ENCODE measurements at places on chromosomes 1 and 21.

- DNase-seq, result no peak
Observed at GRCh38 chr1:78536427-78536826, 45.7 kb downstream of the PTGFR start.

GRCh38 chr1:33791251-33791650 lies 72.6 kb upstream of the HMGB4 start:
- no peak for DNase-seq

DNA sequence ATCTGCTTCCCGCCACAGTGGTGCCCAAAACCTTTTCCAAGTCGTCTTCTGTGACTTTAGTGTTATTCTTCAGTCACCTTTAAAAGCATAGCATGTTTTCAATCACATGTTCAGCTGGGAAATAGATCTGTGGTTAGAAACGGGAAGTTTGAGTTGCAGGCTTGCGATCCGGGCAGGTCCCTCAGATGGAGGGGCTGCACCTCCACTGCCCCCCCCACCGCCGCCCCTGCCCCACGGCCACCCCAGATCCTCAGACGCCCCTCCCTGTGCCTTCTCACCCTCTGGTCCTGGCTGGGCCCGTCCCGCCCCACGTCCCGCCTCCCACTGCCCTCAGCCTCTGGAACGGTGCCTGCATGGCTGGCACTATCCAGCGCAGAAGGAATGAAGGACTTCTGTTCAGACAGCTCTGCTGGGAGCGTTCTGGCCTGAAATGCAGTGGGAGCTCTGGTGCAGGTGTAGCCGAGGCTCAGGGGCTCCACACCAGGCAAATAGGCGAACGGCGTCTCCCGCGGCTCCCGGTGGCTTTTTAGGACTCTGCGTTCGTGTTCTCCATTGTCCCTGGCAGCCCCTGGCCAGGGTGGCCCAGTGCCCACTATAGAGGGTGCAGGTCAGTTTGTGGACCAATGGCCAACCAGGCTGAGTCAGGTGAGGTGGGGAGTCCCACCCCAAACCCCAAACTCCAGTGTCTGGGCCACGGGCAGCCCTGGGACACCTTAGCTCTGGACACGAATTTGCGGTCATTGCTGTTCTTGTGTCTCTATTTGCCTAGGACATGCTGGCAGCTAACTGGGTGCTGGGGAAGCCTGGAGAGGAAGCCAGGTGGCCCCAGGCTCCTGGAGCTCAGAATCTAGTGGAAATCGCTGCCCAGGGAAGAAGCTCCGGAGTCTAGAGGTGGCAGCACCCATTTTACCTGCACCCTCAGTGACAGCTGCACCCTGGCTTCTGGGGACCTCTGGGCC lies 67.1 kb downstream of the FAAP20 start:
- DNase-seq, result no peak

- no peak for DNase-seq
Observed at GRCh38 chr1:101237229-101237837, 514 bp downstream of the S1PR1 start.

DNA sequence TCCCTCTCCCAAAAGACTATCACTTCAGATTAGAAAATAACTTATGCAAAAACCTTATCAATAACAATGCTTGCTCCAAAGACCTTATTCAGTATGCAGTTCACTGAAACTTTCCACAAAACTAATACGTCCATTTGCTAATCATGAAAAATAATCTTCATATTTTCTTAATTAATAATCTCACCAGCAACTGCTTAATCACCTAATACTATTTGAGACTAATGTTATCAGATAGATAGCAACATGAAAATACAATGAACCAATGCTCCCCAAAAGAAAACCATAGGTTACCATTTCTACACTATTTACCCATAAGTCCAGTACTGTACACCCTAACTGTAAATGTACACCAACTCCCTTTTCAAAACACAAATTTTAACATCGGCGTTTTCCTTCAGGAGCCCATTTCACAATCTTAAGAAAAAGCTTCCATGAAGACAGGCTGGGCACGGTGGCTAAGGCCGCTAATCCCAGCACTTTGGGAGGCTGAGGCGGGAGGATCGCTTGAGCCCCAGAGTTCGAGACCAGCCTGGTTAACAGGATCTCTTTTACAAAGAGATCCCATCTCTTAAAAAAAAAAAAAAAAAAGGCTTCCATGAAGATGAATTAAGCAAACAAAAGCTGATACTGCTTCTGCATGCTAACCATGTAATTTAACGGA lies 1.7 kb downstream of the GNB1 start:
- DNase-seq, result no peak

GRCh38 chr1:163439471-163439870 lies 117.7 kb downstream of the NUF2 start:
- DNase-seq, result no peak

DNA sequence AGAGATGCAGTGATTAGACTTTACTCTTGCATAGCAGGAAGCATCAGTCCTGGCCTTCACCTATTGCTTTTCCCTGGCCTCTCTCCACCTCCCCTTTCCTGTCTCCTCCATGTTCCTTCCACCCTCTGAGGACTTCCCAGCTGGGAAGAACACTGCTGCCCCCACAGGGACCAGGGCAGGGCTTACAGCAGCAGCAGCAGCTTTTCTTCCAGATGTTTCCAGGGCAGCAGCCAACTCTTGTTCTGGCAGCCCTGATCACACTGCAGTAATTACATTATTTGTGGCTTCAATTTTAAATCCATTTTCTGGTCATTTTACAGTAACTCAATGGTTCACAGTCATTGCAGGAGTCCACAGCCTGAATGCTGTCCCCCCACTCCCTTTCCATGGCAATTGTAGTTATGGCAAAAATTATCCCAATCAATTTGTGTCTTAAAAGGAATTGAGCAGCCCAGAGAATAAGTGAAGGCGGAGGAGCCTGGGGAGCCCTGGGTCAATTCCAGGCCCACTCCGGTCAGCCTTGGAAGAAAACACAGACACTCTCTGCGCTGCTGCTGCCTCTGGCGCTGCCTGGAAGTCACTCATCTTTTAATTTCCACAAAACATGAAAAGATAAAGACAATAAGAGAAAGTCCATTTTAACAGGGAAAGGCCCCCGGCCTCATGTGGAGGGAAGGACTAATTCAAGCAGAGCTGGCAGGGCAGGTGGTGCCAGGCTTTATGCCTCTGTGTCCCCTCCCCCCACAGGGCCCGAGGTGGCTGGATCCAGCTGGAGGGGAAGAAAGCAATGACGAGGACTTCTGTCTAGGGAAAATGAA lies 148.6 kb downstream of the GRIK3 start:
- DNase-seq, result no peak

- DNase-seq, result no peak
Observed at GRCh38 chr1:72100771-72101170, 181.6 kb downstream of the NEGR1 start.

- no peak for DNase-seq
Observed at GRCh38 chr1:11355559-11356475, 82.8 kb downstream of the UBIAD1 start.

DNA sequence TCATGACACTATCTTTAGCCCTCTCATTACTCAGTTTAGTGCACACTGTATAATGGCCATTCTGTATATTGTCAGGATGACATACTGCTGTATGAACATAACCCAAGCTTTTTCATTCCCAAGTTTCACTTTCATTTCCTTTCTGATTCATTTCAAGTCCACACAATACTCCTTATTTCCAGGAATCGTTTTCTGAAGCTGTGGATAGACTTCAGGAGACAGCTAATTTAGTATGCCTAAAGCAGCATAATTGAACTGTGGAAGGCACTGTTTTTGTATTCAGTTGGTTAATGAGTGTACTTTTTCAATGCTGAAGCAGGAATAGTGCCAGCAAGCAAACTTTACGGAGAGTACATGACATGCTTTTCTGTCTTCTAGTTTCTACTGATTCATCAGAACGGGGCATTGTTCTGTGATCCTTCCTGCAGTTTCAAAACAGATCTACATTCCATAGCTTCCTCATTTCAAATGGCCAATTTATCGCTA lies 578.5 kb upstream of the ZP4 start:
- no peak for DNase-seq

GRCh38 chr1:209095627-209096595 lies 487.6 kb upstream of the CAMK1G start:
- DNase-seq, result no peak

DNA sequence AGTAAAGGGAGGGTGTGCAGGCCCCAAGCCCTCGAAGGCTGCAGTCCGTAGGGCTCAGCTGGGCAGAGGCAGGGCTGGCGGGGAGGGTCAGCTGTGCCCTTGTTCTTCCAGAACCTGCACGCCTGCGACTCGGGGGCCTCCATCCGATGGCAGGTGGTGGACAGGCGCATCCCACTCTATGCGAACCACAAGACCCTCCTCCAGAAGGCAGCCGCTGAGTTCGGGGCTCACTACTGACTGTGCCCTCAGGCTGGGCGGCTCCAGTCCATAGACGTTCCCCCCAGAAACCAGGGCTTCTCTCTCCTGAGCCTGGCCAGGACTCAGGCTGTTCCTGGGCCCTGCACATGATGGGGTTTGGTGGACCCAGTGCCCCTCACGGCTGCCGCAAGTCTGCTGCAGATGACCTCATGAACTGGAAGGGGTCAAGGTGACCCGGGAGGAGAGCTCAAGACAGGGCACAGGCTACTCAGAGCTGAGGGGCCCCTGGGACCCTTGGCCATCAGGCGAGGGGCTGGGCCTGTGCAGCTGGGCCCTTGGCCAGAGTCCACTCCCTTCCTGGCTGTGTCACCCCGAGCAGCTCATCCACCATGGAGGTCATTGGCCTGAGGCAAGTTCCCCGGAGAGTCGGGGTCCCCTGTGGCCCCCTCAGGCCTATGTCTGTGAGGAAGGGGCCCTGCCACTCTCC lies 13.6 kb upstream of the LRRC3 start:
- no peak for DNase-seq

- peak; percentile 20 for DNase-seq
Observed at GRCh38 chr1:207004931-207005830, 27.4 kb downstream of the C1orf116 start.

- no peak for DNase-seq
Observed at GRCh38 chr1:210625715-210626114, 297.0 kb downstream of the HHAT start.

DNA sequence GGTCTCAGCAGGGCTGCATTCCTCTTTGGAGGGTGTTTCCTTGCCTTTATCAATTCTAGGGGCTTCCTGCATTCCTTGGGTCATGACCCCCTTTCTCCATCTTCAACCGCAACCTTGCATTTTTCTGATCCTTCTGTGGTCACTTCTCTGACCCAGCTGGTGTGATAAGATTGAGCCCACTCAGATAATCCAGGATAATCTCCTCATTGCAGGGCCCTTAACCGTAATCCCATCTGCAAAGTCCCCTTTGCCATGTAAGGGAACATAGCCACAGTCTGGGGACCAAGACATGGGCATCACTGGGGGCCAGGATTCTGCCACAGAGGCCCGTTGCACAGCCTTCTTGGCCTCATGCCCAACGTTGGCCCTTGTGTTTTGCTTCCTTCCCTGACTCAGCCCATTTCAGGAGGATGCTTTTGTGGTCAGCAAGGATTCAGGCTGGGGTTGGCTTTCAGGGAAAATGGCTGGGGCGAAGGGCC lies 35.0 kb upstream of the IL19 start:
- DNase-seq, result no peak

DNA sequence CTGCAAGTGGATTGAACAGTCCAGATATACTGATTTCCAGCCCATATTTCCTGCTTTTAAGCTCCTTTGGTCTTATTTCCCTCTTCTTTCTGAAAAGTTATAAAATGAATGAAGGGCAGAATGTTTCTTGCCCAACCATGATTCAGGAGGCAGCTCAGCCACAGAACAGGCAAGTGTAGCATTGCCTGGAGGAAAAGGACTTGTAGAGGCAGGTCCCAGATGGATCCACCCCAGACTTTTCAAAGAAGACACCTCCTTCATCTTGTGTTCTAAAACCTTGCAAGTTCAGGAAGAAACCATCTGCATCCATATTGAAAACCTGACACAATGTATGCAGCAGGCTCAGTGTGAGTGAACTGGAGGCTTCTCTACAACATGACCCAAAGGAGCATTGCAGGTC lies at the start of gene CLCA2:
Gene CLCA2 (plus strand): TSS at position 299 of the 400 bp plus-strand sequence. CDS start 77 bp downstream, at position 376.
- no peak for DNase-seq

DNA sequence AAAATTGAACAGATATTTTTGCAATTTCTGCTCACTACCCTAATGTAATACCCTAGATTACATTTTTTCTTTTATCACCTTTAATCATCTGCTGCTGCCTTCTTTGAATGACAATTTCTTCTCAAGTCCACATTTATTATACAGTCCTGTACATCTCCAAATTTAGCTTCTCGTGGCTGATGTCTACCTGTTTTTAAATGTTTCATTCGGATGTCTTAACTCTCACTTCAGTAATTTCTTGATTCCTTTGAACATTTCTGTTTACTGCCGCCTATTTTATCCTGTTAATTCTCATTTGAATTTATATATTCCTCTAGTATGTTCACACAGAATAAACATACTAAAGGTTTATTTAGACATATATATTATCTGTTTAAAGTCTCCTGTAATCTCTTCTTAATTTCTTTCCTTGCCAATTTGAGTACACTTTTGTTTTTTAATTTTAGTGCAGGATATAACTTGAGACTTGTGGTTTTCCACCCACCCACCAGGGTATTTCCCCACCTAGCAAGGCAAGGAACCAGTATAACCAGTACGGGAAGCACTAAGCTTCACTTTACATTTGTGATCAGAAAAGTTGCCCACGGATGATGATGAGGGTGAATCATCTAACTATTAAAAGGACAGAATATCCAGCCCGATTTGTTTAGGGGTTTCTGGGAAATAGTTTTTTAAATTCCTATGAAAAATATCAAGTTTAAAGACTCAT lies 12.7 kb downstream of the INSL5 start:
- DNase-seq, result no peak

GRCh38 chr21:30117631-30118030 lies 49.0 kb downstream of the CLDN17 start:
- no peak for DNase-seq

GRCh38 chr1:196027127-196027526 lies 581.1 kb downstream of the KCNT2 start:
- no peak for DNase-seq

DNA sequence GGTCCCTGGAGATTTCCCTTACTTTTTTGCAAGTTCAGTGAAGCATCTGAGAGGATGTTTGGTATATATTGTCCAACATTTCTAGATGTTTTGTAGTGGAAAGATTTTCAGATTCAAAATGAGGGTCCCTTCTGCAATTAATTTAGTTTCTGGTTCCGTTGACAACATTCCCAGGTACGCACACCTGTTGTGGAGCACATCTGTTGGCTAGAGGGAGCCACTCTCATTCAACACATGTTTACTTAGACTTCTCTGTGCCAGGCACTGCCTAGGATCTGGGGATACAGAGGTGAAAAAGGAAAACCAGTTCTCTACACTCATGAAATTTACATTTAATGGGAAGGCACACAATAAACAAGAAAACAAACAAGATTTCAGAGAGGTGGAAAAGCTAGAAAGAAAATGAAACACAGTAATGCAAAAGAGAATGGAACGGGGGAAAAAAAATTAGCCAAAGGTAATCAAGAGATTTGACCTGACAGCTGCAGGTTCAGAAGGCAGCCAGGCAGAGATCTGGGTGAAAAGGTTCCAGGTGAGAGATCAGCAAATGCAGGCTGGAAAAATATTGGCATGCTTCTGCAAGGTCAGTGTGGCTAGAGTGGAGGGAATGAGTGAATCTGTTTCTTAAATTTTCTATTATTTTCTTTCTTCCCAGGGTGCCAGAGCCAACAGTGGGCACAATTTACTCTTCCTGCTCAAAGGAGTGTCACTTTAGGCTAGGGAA lies 48.4 kb upstream of the KAZN start:
- DNase-seq, result no peak

GRCh38 chr21:26782331-26782730 lies 62.9 kb downstream of the ADAMTS1 start:
- DNase-seq, result no peak

Measured in NCI-H2107 (cell line).